ENCODE measurements at places on chromosomes 5 and 9. TPM values are rescaled to one million over a fixed set of nuclear protein-coding genes. Genes with fewer than 3 reads are reported as not detected.

DNA sequence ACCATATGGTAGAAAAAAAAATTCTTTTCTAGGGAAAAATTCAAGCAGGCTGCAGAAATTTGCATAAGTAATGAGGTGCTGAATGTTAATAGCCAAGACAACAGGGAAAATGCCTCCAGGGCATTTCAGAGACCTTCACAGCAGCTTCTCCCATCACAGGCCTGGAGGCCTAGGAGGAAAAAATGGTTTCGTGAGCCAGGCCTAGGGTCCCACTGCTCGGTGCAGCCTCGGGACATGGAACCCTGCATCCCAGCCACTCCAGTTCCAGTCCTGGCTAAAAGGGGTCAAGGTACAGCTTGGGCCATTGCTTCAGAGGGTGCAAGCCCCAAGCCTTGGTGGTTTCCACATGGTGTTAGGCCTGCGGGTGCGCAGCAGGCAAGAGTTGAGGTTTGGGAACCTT lies 436.0 kb upstream of the SMC2 start:
- no peak for DNase-seq

GRCh38 chr9:7907551-7908337 lies 108.2 kb upstream of the DMAC1 start:
- DNase-seq: no peak

DNA sequence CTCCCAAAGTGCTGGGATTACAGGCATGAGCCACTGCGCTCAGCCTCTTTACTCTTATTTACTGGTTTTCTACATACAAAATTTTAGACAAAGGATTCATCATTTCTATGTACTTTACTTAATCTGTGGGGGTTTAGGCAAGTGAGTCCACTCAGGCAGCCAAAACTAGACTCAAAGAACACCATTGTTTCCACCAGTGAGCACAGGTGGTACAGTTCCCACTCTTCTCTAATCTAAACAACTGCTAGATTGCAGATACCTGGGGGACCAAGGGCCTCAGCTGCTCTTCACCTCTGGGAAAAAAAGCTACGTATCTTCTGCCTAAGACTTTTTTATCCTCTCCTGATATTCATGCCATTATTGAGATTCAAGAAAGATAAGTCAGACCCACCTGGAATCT lies 260.1 kb downstream of the EBF1 start:
- DNase-seq: no peak

DNA sequence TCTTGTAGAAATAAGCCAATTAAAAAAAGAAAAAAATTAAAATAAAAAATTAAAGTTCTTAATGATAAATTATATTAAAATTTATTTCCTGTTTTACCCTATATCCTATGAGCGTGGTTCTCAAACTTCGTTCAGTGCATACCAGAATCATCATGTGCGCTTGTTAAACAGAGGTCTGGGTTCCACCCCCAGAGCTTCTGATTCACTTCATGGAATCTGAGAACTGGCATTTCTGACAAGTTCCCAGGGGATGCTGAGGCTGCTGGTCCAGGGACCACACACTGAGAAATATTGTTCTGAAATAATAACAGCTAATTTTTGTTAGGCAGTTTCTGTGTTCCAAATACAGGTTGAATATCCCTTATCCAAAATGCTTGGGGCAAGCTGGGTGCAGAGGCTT lies 79.3 kb downstream of the TMC1 start:
- no peak for DNase-seq

DNA sequence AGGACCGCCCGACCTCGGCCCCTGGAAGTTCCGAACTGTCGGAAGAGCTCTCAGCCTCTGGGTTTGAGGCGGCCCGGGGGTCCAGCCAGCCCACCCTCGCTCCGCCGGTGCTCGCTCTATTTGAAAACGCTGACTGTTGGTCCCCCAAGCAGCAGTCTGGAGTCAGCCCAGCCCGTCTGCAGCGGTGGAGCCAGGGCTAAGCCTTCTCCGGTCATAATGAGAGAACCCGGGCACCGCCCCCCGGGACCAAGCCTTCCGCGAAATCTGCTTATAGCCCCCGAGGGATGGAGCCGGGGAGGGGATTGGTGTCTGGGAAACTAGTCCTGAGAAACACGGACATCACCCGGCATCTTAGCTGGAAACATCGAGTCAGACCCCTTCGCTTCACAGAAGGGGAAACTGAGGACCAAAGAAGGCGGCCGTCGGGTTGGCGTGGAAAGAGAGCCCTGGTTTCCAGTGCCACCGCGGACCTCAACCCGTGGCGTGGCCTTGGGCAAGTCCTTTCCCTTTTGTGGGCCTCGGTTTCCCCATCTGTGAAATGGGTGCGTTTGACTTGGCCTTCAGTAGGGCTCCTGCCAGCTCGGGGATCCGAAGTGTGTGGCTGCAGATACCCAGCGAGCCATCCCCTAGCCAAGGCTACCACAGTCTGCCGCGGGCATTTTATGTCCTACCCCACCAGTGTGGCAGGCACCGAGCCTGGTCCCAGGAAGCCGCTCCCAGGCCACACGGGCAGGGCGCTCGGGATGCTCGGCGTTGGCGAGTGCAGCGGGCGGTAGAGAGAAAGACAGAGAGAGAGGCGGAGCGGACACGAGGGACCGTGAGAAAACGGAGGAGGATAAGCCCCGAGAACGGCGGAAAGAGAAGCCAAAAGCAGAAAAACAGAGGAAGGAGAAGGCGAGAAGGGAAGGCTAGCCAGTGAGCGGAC lies 857 bp downstream of the ADAM19 start:
- DNase-seq: peak; percentile 55

DNA sequence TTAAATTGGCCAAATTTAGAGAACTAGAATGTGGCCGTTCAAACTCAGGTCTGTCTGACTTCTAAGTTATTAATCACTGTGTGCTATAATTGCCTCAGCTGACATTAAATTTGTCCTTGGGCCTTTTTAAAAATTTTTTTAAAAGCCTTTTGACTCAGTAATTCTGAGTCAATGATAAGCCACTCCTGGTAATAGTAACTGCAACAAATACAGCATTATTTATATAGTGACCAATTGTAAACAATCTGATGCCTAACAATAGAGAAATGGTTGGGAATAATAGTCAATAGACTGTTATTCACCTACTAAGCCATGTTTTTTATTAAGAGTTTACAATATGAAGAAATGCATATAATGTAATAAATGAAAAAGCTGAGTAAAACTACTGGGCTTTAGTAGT lies 70.9 kb upstream of the FSD1L start:
- DNase-seq: no peak

- no peak for DNase-seq
These were observed 14.2 kb downstream of the EEIG1 start for GRCh38 chr9:127966416-127967150.

GRCh38 chr5:42984307-42984706 lies 55.8 kb downstream of the ANXA2R start:
- DNase-seq: no peak

- peak; percentile 83 for DNase-seq
These were observed 43.6 kb downstream of the ROPN1L start for GRCh38 chr5:10485142-10485795.

GRCh38 chr9:86637515-86637914 lies 283.3 kb upstream of the TUT7 start:
- DNase-seq: peak; percentile 31

DNA sequence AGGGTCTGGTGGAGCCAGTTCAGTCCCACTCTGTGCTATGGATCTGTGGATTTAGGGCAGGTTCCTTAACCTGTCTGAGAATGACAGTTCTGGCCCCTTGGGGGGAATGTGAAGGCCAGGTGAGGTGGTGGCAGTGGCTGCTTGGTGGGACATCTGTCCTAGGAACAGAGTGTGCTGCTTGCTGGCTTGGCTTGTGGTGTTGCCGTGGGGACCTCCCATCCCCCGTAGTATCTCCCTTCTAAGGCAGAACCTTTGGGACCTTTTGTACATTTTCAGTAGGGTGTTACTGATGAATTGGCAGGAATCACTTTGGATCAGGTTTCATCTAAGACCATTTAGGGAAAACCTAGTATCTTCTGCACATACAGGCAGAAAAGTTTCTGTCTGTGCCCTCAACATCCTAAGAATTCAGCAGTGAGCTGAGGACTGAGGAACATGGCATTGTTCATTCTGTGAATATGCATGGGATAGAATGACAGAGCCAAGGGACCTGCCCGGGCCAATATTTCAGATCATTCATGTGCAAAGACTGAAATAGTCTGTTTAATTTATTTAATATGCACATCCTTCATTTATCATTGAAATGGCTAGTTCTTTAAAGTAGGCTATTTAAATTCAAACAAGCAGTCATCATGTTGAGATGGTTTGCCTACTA lies 64.6 kb downstream of the WNK2 start:
- DNase-seq: no peak

DNA sequence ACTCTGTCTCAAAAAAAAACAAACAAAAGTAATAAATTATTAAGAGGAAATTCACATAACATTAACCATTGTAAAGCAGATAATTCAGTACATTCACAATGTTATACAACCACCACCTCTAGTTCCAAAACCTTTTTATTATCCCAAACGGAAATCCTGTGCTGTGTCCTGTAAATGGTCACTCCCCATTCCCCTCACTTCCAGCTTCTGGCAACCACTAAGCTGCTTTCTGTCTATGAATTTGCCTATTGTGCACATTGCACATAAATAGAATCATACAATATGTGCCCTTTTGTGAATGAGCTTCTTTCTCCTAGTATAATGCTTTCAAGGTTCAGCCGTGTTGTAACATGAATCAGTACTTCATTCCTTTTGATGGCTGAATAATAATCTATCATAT lies 20.8 kb downstream of the C9orf152 start:
- no peak for DNase-seq

- DNase-seq: no peak
These were observed 81.1 kb upstream of the SPRY4 start for GRCh38 chr5:142405814-142406395.

DNA sequence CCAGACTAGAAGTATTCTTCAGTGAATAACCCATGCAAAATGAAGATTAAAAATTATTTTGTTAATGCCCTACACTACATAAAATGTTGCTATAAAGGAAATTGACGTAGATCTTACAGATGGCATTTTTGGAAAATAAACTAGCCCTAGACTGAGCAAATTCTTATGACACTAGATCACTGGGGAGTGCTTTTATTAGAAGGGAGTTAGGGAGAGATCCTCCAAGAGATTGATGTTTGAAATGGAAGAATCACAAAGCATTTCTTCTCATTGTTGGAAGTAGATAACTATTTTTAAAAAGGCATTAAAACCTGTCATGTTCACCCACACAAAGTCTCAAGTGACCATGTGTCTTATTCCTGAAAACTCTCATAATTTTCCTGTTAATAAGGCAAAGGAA lies 351.1 kb upstream of the TLE4 start:
- no peak for DNase-seq

- no peak for DNase-seq
These were observed 93.2 kb downstream of the C5orf15 start for GRCh38 chr5:133875179-133875578.

- peak; percentile 73 for DNase-seq
These were observed 17.7 kb downstream of the RALGDS start for GRCh38 chr9:133103183-133103986.

GRCh38 chr5:82849885-82850284 lies 227.3 kb downstream of the TMEM167A start:
- no peak for DNase-seq

DNA sequence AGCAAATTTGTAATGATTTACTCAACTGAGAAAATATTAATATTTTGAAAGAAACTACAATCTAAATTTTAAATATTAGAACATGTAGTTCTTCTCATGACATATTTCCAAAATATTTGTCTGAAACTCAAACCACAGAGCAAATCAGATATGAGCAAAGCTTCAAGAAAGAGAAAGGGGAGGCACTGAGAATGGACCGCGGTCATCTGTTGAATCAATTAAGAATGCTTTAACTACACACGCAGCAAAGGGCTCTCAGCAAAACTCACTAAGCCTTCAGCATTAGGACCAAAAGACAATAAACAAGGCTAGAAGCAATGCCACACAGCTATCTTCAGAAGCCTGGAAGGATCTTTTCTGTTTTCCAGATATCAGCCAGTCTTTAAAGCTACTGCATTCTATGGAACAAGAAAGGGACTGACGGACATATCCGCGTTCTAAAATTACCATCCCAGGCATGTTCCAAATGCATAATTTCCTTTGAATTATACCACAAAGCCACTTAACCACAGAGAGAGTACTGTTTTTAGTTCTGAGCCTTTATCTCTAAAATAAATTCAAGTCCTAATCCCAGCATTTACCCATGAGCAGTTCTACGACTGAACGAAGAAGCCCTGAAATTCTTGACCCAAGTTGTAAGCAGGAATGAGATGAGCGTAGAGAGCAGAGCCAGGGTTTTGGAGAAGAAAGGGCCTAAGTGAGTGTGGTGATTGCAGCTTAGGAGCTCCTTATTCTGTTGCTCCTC lies 513.5 kb downstream of the AGTPBP1 start:
- no peak for DNase-seq

- no peak for DNase-seq
These were observed 788.9 kb upstream of the GRAMD2B start for GRCh38 chr5:125634216-125634835.

GRCh38 chr9:134793288-134794188 lies 87.1 kb upstream of the FCN2 start:
- no peak for DNase-seq

DNA sequence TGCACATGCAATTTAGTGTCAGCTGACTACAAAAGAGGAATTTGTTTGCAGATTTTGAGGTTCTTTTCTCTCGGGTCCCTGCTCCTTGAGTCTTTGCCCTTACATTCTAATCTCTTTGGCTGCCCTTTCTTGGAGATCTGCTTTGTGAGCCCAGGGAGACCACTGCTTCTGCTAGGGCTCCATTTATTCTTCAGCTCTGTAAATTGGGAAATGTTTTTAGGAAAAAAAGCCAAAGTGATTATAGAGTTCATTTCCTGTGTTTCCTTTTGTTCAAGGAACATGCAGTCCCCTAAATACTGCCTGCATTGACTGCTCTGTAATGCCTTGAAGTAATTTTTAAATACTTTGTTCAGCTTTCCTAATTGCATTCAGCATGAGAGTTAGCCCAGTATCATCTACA lies 197.4 kb downstream of the CSNK1G3 start:
- no peak for DNase-seq

GRCh38 chr5:130024006-130024405 lies 119.7 kb downstream of the CHSY3 start:
- no peak for DNase-seq

GRCh38 chr5:146758938-146759337 lies 119.6 kb downstream of the PPP2R2B start:
- DNase-seq: no peak

The MARCHF3 gene
- total RNA-seq: 17.4 TPM

The PRKACG gene
- total RNA-seq: not detected

The C9 gene
- not detected for total RNA-seq

The AFAP1L1 gene
- total RNA-seq: 38.6 TPM

The CDKN2B-AS1 gene
- total RNA-seq: not detected

The SHOC1 gene
- not detected for total RNA-seq

The KYAT1 gene
- 10.4 TPM for total RNA-seq

The ORM1 gene
- total RNA-seq: 4.8 TPM

The PHF19 gene
- total RNA-seq: 16.8 TPM

The POU5F2 gene
- total RNA-seq: 0.35 TPM

The TYRP1 gene
- 32.8 TPM for total RNA-seq

The C1QTNF2 gene
- 2.3 TPM for total RNA-seq

The F2RL1 gene
- total RNA-seq: 3.9 TPM

The TOMM5 gene
- 58.8 TPM for total RNA-seq
